ENCODE measurements at places on chromosomes 4 and X.

- DNase-seq = no peak
These were observed 804 bp downstream of the OSTC start for GRCh38 chr4:108651014-108651791.

GRCh38 chr4:114361249-114361648 is 237.4 kb upstream of the UGT8 start:
- DNase-seq = no peak

GRCh38 chr4:1604706-1605205 is 79.4 kb downstream of the FAM53A start:
- DNase-seq = peak; percentile 39

DNA sequence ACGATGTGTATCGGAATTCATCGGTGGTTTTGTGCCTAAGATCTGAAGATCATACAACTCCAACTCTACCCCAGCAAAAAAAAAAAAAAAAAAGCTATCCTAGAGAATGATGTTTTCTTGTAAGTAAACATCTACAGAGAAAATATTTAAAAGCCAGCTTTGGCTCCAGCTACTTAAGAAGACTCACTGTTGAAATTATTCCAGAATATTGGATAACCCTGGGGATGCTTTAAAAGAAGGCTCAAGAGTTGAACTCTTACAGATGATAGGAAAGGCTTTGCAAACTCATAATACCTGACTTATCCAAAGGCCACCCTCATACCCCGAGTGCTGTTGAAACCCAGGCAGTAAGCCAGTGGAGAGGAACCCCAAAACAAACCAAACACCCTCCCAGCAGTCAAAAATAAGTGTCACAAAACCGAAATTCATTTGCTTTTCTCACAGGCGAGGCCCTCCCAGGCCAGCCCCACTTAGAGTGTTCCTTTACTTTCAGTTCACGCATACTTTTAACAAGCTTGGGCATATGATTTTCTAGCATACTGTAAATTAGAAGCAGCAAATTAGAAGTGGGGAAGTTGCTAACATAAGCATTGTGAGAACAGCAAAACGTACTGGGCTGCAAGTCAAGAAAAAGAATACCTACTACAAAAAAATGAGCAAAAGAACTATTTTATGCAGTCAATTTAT is 2.7 kb upstream of the AMELX start:
- DNase-seq = no peak

DNA sequence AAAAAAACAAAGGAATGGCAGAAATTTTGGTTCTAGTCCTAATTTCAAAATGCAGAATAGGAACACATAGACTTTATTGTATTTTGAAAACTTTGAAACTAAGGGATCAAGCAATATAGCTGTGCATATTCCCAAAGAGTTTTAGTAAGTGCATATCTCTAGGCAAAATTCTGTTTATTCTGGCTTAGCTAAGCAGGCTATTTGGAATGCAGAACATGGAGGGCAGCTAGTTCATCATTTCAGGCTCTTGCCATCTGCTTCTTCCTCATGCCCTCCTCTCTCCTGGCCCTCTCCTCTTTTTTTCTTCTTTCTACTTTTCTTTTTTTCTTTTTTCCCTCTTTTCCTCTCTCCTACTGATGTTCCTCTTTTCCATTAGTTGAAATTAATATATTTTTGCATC is 12.0 kb upstream of the IL13RA2 start:
- no peak for DNase-seq

DNA sequence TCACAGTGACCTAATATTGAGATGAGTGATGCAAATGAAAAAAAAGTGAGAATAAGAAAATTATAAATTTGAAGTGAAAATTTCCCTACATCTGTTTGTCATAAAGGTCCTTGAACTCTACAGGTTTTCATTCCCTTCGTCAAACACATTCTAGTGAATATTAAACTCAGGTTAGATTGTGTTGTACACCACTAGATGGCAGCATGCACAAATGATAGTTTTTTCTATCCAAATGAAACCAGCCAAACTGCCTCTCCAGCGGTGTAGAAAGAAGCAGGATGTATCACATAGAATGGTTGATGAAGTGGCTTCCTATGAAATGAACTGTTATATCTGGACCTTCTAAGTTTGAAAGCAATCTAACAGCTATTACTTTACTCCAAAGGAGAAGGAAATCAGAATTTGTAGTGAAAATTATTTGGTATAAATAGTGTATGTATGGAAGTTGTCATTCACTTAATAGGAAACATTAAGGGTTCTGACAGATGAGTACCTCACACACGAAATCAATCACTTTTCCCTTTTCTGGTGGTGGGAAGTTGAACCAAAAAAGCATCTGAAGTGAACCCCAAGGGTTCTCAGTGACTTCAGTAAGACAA is 382.7 kb downstream of the UNC5C start:
- no peak for DNase-seq

GRCh38 chr4:53895137-53895536 is 169.3 kb downstream of the CHIC2 start:
- no peak for DNase-seq

DNA sequence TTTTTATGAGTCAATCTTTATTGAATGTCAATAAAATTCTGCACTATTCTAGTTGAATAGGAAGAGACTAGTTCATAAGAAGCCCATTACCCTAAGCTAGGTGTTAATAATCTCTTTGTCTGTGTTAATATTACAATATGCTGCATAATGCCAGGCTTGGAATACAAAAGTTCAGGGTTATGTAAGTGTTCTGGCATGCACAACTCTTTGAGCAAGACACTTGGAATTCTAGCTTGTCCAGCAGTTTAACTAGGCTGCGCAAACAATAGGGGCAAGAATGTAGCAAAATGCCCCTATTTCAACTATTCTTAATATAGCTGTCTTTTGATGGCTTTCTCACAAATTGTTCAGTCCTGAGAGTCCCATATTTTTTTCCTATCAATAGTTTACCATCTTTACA is 31.3 kb upstream of the ETNPPL start:
- DNase-seq = no peak

GRCh38 chrX:35289952-35290351 is 347.4 kb downstream of the FAM47B start:
- no peak for DNase-seq

- no peak for DNase-seq
These were observed 419.6 kb upstream of the LCORL start for GRCh38 chr4:18441203-18441590.

Measured in activated CD4-positive, CD25-positive, alpha-beta regulatory T cell (primary cell).